ENCODE measurements at places on chromosomes 16 and 17. TPM values are rescaled to one million over a fixed set of nuclear protein-coding genes. Genes with fewer than 3 reads are reported as not detected.

DNA sequence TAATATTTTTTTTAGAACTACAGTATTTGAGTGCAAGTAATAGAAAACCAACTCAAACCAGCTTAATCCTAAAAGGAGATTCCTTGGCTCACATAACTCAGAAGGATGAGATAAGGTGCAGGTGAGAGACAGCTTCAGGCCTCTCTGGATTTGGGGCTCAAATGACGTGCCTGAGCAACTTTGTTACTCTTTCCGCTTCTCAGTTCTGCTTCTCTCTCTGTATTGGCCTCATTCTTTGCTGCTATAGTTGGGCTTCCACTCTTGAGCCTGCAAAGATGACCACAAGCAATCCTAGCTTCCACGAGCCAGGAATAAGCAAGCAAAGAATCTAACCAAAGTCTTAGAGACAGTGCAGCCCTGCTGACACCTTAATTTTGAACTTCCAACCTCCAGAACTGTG is 45.0 kb upstream of the NLK start:
- no peak overlapping the region for H3K27ac ChIP-seq
- no peak overlapping the region for H3K4me3 ChIP-seq
- no peak for DNase-seq
- H3K4me1 ChIP-seq: no peaks in the 10 kb centered on the region
- no peaks in the 10 kb centered on the region for H3K27me3 ChIP-seq
- no peaks in the 10 kb centered on the region for H3K36me3 ChIP-seq

- no peaks in the 10 kb centered on the region for H3K27me3 ChIP-seq
- no peaks in the 10 kb centered on the region for H3K4me1 ChIP-seq
- no peaks in the 10 kb centered on the region for H3K36me3 ChIP-seq
- no peak for DNase-seq
These were observed 56.0 kb downstream of the ABAT start for GRCh38 chr16:8730335-8730915.

DNA sequence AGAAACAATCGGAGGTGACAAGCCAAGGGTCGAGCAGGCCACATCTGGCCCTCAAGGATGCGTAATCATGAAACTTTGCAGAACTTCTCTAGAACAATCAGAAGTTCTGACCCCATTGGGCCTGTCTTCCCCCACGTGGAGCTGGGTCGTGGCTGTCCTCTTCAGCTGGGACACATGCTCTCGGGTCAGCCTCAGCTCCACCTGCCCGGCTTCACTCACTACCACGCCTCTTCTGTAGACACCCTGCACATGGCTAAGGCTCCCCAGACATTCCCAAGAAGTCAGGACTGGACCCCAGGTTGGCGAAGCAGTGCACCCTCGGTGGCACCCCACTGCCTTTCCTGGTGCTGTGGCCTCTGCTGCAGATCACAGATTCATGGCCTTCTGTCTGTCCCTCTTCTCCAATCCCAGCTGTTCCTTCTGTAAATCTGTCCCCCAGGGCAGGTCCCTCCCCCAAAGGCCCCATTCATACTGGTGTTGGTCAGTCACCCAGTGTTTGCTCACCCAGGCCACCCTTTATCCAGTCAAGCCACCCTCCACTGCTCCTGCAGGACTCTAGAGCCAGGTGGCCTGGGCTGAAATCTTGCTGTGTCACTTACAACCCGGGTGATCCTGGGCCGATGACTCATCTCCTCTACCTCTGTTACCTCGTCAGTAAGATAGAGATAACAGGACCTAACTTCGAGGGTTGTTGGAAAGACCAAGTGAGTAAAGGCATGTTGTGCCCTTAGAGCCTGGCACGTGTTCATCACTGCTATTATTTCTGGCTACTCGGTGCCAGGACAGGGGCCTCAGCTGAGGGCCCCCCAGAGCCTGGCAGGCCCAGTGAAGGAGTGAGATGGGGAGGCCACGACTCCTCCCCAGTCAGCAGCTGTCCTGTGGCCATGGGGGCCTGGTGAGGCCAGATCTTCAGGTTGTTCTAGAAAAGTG is 1.4 kb upstream of the SLC5A11 start:
- H3K27ac ChIP-seq: peak overlapping the region; percentile 79
- no peaks in the 10 kb centered on the region for H3K4me1 ChIP-seq
- no peaks in the 10 kb centered on the region for H3K27me3 ChIP-seq

GRCh38 chr17:80008383-80008840 is 27.3 kb downstream of the TBC1D16 start:
- peaks cover 5% of the 10 kb centered on the region for H3K4me1 ChIP-seq
- no peaks in the 10 kb centered on the region for H3K27me3 ChIP-seq
- no peak overlapping the region for H3K4me3 ChIP-seq
- H3K27ac ChIP-seq: no peak overlapping the region
- H3K36me3 ChIP-seq: peaks cover 22% of the 10 kb centered on the region

DNA sequence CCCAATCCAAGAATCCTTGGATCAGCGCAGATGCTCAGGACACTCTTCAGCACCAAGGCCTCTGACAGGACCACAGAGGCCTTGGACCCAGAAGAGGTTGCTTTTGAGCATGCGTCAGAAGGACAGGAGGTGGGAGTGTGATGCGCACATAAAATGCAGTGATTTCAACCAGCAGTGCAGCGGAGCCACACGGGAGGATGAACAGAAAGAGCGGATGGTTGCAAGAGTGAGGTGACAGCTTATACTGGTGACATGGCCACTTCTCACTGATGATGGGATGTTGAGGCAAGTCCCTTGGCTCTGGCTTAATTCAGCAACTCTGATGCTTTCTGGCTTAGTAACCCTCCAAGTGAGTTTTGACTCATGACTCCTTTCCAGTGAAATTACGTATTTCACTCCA is 25.2 kb upstream of the ERN1 start:
- no peak overlapping the region for H3K27ac ChIP-seq
- no peak for DNase-seq
- no peaks in the 10 kb centered on the region for H3K4me1 ChIP-seq

DNA sequence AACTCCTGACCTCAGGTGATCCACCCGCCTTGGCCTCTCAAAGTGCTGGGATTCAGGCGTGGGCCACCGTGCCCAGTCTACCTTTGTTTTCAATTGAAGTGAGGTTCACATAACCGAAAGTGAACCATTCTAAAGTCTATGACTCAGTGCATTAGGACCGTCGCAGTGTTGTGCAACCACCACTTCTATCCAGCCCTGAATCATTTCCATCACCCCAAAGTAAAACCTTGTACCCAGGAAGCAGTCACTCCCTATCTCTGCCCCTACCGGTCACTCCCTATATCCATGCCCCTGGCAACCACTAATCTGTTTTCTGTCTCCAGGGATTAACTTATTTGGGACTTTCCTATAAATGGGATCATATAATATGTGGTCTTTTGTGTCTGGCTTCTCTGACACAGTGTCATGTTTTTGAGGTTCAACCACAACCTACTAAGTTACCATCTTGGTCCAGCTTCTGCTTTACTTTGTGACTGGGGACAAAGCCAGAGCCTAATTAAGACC is 28.3 kb upstream of the CDC42EP4 start:
- no peaks in the 10 kb centered on the region for H3K27me3 ChIP-seq
- DNase-seq: no peak
- no peak overlapping the region for H3K4me3 ChIP-seq
- peaks cover 20% of the 10 kb centered on the region for H3K4me1 ChIP-seq

Gene COPZ2
- 11.4 TPM for total RNA-seq

Gene RGS11
- 6.1 TPM for total RNA-seq
